ENCODE measurements at places on chromosomes 1 and 21.
A peak's percentile ranks its signal among the peaks of the same experiment; 100 is the strongest.

- DNase-seq, result no peak
Measured at GRCh38 chr1:157833145-157833544, 8.5 kb downstream of the CD5L start.

GRCh38 chr1:210367566-210367965 is 38.9 kb downstream of the HHAT start:
- DNase-seq, result no peak

GRCh38 chr1:205595435-205595834 is 36.4 kb downstream of the ELK4 start:
- DNase-seq, result no peak

GRCh38 chr1:21517660-21518480 is 8.6 kb downstream of the ALPL start:
- no peak for DNase-seq

- DNase-seq, result no peak
Measured at GRCh38 chr1:208029381-208030287, 118.7 kb upstream of the CD34 start.

DNA sequence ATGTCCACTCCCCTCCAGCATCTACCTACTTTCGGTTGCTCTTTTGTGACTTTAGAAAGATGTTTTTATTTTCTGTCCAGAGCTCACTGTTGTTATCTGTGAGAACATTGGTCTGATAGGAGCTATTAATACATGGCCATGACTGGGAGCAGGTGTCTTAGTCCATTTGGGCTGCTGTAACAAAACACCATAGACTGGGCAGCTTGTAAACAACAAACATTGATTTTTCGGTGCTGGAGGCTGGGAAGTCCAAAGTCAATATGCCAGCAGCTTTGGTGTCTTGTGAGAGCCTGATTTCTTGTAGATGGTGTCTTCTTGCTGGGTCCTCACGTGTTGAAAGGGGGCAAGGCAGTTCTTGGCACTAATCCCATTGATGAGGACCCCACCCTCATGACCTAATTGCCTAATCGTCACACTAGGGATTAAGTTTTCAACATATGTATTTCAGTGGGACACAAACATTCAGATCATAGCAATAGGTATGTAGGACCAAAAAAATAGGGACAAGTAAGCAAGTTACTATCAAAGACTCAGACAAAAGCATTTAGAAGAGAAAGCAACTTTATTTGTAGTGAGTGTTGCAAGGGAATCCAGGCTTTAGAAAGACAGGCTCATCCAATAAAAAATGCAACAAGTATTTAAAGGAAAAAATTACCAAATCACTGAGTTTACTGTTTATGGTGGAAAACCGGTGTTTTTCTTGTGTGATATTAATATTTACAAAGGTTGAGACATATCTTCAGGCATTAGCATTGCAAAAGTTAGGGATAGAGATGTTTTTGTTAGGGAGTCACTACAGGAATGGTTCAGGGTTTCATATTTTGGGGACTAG is 55.2 kb upstream of the WDR26 start:
- no peak for DNase-seq

DNA sequence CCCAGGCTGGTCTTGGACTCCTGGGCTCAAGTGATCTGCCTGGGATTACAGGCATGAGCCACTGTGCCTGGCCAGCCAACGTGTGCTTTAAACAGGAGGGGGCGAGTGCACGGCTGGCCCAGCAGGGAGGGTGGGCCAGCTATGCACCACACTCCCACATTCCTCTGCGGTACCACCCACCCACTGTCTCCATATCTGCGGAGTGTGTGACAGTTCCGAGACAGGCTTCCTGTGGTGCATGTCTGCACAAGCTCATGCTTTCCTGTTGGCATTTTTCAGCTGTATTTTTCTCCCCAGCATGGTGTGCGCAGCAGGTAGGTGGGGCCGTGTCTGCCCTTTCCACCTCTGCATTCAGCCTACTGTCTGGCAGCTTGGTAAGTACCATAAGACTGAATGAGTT is 183.3 kb downstream of the AJAP1 start:
- no peak for DNase-seq

DNA sequence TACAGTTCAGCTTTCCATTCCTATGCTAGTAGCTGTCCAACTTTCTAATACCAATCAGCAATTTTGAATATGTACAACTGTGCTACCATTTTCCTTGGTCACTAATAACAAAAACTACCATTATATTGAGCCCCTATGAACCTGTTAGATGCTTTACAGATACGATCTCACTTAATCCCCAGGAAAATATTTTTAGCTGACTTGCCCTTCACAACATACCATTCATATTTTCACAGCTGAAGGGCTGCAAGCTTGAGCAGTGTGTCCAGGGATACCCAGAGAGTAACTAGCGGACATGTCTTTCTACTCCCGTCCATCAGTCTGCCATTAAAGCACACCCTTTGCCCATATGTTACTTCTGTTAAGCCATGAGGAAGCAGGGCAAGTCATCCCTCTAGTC is 140.5 kb downstream of the SPATA46 start:
- no peak for DNase-seq

GRCh38 chr1:19067182-19067911 is 110.9 kb upstream of the IFFO2 start:
- DNase-seq, result no peak

DNA sequence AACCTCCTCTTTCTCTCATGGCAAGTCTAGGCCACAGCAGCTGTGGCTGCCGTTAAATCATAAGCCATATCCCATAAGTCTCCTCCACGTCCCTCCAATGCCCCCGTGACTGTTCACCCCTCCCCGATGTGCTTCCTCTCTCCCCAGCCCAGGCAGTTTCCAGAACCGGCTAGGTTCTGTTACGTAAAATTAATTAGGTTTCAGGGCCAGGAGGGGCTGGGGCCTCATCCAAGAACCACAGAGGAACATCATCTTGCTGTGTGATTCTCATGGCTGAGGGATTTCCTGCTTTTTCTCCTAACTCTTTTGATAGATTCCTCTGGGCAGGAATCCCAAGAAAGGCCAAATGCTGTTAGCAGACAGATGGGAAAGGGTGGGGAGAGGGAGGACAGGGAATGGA is 141.8 kb upstream of the AJAP1 start:
- DNase-seq, result peak; percentile 62

- no peak for DNase-seq
Measured at GRCh38 chr1:154906621-154907081, 29.9 kb downstream of the PMVK start.

GRCh38 chr1:246302251-246302625 is 204.8 kb downstream of the SMYD3 start:
- DNase-seq, result no peak

- no peak for DNase-seq
Measured at GRCh38 chr1:30034627-30035521, 688.5 kb downstream of the MATN1 start.

DNA sequence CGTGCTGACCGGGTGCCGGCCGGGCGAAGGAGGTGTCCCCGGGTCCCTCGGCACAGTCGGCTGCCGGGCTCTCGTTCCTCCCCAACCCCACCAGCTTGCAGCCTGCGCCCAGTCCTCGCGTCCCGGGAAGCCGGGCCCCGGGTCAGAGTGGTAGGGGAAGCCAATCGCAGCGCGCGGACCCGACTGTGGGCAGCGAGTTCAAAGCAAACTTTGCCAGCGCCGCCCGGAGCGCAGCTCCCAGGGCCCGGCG is 328 bp downstream of the MYCL start:
- DNase-seq, result no peak

- DNase-seq, result no peak
Measured at GRCh38 chr1:88216441-88216840, 467.6 kb upstream of the PKN2 start.

DNA sequence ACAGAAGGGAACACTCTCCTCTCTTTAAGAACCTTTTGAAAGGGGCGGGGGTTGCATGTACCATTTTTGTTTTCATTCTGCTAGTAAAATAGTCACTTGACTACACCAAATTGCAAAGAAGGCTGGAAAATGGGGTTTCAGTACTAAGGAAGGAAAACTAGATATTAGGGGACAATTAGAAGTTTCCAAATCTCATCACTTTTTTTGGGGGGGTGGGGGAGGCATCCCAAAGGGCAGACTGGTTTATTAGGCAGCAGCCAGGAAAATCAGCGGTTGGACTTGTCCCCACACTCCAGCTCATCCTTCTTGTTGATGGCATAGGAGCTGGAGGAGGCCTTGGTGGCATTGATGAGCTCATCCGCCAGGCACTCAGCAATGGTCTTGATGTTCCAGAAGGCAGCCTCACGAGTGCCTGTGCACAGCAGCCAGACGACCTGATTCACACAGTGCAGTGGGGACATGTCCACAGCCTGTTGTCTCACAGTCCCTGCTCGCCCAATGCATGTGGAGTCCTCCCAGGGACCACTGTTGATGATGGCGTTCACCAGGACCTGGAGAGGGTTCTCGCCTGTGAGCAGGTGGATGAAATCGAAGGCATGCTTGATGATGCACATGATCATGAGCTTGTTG is 1.7 kb upstream of the TMEM50B start:
- no peak for DNase-seq

- DNase-seq, result no peak
Measured at GRCh38 chr1:186564582-186564981, 103.7 kb upstream of the PDC start.

DNA sequence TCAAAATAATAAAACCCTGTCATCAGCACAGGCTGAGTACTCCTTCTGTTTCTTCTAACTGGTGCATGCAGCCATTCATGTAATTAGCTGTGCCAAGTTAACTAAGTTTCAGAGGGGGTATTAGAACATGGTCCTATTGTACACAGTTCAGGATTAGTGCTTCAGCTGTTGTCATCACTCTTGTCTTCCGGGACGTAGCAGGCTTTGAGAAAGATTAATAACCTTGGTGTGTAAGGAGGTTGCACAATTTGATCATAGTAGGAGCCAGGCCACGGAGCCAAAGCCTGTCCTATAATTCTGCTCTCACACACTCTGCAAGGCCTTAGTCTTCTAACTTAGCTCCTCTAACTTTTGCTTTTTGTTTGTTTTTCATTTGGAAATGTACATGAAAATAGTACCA is 44.7 kb downstream of the PTGFRN start:
- no peak for DNase-seq

DNA sequence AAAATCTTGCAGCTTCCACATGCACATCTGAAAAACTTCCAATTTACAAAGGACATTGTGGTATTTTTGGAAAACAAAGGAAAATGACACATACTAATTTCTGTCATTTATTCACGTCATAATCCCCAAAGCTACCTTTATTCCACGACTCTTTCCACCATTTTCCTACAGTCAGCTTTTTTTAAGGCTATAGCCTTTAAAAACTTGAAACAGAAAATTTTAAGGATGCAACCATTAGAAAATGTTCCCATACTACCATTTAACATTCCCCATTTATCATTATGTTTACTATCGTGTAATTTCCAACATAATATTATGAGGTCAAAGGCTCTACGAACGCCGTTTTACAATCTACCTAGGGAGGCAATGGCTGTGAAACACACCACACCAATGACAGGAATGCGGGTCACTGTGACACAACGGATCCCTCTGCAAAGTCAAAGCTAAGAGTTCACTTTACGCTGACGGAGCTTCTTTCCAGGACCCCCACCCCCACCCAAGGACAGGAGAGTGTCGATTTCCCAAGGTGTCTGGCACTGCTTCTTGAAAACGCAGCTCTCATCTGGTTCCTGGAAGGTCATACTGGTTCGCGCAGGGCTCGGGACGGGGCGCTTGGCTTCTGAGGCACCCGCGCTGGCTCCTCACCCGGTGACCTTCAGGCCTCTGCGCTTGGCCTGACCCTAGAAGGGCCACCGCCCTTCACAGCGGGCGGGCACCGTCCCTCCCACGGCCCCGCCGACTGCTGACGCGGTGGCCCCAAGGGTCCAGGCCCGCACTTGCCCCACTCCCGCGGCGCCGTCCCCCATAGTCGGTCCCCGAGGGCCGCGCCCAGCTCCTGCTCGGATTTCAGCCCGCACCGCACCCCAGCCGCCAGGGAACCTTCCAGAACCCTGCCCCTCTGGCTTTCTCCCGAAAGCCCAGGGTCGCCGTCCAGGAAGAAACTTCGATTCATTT is 50.5 kb upstream of the ATF3 start:
- no peak for DNase-seq

- no peak for DNase-seq
Measured at GRCh38 chr1:189237008-189237407, 1240.7 kb downstream of the BRINP3 start.

DNA sequence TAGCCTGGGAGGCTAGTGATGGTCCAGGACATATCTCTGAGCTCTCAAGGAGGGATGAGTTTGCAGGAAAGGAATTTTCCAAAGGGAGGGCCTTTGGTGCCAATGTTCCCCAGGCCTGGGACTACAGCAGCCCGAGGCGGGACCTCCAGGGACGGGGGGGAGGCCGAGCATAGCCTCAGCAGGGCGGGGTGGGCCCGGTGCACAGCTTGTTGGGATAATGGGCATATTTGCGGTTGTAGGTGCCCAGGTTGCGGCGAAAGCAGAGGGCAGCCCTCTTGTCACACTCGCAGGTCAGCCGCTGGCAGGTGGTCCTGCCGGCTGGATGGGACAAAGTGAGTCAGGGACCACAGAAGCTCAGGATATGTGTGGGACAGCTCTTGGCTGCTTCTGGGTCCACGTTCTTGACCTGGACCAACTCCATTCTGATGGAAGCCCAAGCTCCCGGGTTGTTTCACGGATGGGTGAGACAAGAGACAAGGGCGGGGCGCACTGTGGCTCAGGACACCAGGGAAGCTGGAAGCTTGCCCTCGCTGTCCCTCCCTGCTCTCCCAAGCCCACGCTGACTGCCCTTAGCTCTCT is 3.2 kb downstream of the PLA2G2E start:
- no peak for DNase-seq

DNA sequence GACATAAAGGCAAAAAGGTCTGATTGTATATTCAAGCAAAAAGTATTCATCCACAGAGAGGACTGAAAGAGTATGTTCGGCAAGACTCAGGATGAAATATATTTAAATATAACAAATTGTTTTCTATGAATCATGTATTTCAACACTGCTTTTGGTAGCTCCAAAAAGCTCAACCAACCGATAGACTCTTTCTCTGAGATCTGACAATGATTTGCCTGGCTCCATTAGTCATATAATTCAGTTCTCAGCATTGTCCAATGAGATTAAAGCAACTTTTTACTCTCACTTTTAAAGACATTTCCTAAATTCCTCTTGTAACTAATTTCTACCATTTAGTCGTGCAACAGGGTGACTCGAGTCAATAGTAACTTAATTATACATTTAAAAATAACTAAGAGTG is 319.1 kb upstream of the GREM2 start:
- no peak for DNase-seq

GRCh38 chr21:23955135-23955843 is 1652.0 kb downstream of the MRPL39 start:
- DNase-seq, result no peak

- no peak for DNase-seq
Measured at GRCh38 chr1:112061056-112061455, 71.6 kb upstream of the KCND3 start.

DNA sequence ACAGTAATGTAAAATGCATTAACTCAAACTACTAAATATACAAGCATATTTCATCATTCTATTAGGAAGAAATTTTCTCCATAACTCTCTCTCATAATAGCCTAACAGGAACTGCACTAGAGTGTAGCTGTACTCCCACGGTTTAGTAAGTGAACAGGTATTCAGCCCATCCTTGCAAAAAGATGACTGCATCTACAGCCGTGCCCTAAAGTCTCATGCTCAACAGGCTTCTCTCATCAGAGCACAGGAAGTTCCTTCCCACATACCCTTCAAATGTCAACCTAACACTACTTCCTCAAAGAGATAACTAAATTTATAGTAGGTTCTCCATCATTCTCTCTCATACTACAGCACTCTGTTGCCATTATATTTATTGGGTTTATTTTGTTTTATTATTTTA is 251.6 kb downstream of the AKT3 start:
- no peak for DNase-seq
